Fibroblast of skin of abdomen (primary cell): ENCODE measurements at places on chromosomes 5 and 9.

DNA sequence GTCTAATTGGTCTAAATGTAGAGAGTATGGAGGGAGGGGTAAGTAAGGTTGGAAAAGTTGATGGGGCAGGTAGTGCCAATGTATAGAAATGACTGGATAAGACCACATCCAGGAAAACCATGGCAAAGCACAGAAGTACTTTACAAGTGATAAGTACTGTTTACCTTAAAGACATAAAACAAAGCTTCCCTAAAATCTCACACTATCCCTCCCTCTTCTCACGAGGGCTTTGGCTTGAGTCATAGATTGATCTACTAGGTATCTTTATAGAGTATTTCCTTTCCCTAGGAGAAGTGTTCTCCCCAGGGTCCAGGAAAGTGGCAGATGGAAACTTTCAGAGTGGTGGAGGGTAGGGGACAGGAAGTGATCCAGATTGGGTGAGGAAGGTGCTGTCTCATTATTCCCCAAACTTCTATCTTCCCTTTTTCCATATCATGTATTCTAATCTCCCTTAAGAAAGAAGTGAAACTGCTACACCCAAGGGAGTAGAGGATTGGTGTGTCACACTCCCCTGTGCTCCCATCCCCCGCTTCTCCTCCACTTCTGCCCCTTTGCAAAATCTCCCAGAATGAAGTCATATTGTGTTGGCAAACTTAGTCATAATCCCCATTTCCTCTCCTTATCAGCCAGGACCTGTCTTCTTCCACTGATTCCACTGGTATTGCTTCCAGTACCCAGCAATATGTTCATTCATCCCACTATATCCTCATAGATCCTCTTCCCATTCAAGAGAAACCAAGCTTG is 14.6 kb downstream of the IL33 start:
- DNase-seq, result no peak

- no peak for DNase-seq
Observed at GRCh38 chr5:146832985-146833732, 45.4 kb downstream of the PPP2R2B start.

DNA sequence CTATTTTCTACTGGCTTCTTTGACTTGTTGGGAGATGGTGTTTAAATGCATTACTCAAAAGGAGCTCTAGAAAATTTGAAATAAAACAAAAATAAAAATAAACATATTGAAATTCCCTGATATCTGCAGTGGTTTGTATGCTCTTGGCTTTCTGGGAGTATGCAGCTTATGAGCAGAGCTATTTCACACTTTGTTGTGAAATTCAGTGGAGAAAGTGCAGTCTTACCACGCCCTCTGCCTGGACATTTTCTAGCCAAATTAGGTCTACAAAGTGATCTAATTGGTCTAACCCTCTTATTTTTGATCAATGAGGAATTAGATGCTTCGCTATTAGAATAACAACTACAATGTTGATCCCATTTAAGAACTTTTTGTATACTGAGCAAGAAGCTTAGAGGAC is 66.8 kb downstream of the INSYN2B start:
- no peak for DNase-seq

DNA sequence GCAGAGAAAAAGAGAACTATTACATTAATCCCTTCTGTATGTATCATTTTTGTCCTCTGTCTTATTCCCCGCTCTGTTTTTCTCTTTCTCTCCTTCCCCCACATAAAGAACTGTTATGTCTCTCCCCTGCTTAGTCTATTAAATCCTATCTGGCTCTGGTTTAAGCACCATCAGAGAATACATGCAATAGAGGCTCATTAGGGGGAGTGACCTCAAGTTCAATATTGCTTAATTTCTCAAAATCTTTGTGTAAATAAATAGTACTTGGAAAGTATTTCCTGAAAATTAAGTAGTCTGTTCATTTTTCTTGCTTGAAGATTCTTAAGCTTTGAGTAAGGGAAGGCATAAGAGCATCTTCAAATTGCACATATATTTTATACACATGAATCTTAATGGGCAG is 41.2 kb upstream of the FAM174A start:
- DNase-seq, result no peak

GRCh38 chr5:86124333-86124732 is 493.4 kb upstream of the COX7C start:
- no peak for DNase-seq

DNA sequence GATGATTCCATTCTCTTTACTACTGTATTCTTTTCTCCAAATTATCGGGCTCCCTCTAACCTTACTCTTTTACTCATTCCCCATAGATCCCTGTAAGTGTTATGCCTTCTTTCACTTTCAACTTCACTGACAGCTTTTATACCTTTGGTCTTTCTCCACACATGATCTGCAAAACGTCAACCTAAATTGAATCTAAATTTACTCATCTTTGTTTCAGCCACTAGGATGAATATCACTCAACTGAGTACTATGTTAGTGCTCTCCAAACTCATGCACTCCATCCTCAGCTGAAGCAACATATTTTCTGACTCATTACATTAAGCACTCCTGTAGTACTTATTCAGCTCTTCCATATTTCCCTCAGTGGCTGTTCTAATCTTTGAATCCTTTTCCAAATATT is 133.4 kb downstream of the ADAMTS19 start:
- DNase-seq, result peak; percentile 8

GRCh38 chr5:125409234-125409860 is 662.9 kb upstream of the ZNF608 start:
- DNase-seq, result peak; percentile 87

GRCh38 chr9:115883467-115884329 is 269.9 kb upstream of the PAPPA start:
- DNase-seq, result peak; percentile 37

DNA sequence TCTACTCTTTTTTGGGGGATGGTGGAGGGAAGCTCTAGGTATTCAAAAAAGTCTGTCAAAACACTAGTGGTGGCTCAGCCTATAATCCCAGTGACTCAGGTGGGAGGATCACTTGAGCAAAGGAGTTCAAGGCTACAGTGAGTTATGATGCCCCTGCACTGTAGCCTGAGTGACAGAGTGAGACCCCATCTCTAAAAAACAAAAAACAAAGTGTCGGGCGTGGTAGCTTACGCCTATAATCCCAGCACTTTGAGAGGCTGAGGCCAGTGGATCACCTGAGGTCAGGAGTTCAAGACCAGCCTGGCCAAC is 15.8 kb upstream of the SLC35D2 start:
- no peak for DNase-seq
